Neuronal stem cell (in vitro differentiated cells): ENCODE measurements at places on chromosomes 2 and 18.

- DNase-seq, result no peak
These were observed 710.6 kb upstream of the ID2 start for GRCh38 chr2:7971248-7971647.

- DNase-seq, result no peak
These were observed 504.9 kb downstream of the ZEB2 start for GRCh38 chr2:144015036-144015435.

DNA sequence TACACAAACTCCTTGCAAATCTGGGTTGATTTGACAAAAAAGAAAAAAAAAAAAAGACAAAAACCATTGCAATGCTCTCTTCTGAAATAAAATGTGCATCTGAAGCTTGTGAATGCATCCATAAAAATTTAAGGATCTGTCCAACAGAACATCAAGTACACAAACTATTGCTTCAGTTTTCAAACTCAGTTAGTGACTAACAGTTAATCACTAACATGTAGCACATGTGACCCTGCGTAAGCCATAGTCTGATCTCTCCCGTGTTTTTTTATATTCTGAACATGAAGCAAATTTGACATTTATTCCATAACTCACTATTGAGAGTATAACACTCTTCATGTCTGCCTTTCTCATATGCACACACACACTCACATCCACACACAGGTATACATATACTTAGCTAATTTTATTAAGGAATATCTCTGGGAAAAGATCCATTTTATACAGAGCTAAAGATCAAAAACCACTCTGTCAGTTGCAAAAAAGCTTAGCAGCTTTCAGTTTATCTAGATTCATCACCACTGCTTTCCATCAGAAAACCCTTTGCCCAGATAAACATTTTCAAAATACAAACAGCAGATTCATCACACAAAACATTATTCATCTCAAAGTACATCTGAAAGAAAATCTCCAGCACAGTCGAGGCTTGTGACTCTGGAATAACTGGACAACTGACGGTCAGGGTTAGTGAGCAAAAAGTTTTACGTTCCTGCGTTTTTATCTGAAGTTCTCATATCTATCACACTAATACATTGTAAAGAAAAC, 1000.4 kb upstream of the ACVR2A start:
- DNase-seq, result no peak

- DNase-seq, result no peak
These were observed 148.1 kb downstream of the GALNT14 start for GRCh38 chr2:30990176-30990575.

DNA sequence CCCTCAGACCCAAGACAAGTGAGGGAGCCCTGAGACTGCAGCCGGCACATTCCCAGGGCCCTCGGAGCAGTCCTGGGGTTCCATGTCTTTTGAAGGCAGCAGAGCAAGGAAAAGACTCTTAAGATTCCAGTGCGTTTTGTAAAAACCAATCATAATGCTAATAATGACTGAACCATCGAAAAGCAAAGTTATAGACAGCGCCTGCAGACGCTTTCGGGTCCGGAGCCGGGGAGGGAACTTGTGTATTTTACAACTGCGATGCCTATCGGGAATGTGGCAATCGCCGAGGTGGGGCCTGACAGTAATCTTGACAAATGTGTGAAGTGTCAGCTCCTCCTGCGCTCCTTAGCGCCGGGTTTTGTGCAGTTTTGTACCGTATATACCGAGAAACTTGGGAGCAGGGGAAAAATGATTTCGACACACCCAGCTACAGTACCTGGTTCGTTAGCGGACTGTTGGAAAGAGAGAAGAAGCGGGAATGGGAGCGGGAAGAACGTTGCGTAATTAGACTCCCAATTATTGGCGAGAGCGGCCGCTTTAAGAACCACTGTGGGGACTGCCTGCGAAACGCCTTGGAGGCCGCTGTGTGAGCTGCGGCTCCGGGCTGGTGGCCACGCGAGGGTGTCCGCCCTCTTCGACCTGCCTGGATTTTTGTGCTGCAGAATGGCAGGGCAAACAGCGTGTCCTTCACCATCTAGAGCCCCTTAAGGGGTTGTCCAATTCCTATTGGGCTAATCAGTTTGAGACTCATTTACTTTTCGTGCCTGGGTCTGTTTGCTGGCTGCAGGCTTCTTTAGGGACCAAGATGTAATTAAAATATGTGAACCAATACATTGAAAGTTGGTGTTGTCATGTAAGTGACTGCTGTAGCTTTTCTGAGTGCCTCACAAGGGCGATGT, 2.4 kb downstream of the EPAS1 start:
- peak; percentile 41 for DNase-seq

DNA sequence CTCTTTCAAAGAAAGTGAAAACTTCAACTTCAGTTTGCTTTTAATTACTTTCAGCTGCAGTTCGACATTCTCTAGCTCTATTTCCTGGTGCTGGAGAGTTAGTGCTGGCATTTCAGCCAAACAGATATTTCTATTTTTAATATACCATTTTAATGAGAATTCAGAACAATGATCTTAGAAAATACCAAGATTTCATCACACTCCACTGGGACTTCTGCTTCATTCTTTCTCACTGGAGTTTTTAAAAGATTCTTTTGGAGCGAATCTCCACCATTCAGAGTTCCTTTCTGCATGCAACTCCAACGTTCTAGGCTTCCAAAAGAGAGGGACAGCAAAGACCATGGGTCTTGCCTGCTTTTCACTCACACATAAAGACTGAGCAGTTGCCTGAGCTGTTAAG, 94.2 kb downstream of the CABLES1 start:
- no peak for DNase-seq

DNA sequence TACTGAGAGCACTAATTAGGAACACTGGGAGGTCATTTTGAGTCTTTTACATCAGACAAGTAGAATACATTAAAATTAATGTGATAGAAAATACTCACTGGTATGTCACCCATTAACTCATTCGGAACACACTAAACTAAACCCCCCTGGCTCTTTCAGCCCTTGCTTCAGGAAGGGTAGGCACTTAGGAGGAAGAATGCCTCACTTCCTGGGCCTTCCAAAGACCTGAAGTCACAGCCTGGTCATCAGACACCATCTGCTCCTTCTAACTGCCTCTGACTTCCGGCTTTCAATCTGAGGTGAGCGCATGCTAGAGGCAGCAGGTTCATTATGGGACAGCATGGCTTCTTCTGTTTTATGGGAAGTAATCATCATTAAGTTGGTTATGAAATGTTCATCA, 451.4 kb downstream of the PID1 start:
- DNase-seq, result no peak

DNA sequence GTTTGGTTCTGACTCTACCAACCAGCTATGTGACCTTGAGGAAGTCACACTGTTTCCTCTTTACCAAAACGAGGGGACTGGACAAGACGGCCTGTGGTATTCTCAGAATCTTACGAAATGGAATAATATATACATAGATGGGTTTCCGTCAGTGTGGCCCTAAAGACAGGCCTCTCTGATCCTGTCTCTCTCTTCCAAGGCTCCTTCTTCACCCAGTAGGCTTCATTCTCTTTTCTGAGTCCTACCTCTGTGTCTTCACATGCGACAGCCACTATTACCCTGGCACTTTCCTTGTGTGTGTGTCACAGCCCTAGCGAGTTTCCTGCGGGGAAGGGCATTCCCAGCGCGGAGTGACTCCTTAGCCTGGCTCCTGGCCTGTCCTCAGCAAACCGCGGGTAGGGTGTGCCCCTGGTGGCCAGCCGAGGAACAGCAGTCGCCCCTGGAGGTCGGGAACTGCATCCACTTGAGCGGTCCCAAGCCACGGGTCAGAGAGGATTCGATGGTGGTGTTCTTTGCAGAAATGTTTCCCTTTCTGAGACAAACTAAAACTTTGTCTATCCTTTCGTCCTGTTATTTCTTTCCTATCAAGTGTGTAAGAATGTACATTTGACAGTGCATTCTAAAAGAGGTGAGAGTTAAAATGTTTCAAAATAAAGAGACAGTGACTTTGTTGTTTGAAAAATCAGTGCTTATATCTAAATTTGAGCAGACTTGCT, 63.3 kb downstream of the RAB31 start:
- peak; percentile 69 for DNase-seq

DNA sequence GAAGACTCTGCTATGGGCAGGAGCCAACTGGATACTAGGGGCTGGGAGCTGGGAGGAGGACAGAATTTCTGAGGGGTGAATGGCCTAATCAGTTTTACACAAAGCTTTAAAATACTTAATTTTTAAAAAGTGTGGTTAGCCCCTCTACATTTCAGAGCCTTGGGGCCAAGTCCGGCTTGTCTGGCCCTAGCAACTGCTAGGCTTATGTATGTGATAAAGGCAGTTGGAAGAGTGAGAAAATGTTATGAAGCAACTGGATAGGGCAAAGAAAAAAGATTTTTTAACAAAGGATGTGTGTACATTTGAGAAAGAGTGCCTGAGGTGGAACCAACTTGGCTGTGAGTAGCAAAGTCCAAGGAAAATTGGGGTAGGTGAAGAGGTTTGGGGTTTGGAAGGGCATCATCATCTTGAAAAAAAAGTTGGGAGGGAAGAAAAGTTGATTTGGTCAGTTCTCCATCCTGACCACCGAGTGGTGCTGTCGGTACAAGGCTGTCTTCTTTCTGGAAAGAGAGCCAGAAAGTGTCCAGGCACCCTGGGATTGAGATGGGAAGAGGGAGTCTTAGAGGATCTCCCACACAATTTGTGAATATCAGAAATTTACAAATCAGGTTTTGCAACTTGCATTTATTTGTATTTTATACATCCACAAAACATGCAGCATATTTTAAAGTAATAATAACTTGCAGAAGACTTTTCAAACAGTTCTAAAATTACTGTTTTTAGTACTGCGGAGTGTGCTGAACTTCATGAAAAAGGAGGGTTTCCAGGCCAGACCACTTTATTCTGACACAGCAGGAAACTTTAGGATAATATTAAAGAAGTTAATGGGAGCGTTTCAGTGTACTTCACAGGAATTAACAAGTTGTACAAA, 10.5 kb upstream of the CDK15 start:
- peak; percentile 41 for DNase-seq

DNA sequence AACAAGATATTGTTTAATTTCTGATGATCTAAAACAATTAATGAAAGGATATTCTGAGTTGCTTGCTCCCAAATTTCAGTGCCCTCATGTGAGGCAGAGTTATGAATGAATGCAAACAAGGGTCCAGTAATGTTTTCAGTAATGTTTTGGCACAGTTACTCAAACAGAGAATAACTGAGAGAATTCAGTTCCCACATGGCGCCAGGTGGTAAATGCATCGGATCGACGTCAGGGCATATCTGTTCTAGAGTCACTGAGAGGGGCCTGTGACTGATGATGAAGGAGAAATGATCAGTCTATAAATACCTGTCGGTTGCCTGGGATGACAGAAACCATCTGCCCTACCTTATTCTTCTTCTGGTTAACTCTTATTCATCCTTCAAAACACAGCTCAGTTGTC, 81.4 kb downstream of the KCNS3 start:
- no peak for DNase-seq

GRCh38 chr18:75937306-75937705, 509.8 kb upstream of the SMIM21 start:
- no peak for DNase-seq

DNA sequence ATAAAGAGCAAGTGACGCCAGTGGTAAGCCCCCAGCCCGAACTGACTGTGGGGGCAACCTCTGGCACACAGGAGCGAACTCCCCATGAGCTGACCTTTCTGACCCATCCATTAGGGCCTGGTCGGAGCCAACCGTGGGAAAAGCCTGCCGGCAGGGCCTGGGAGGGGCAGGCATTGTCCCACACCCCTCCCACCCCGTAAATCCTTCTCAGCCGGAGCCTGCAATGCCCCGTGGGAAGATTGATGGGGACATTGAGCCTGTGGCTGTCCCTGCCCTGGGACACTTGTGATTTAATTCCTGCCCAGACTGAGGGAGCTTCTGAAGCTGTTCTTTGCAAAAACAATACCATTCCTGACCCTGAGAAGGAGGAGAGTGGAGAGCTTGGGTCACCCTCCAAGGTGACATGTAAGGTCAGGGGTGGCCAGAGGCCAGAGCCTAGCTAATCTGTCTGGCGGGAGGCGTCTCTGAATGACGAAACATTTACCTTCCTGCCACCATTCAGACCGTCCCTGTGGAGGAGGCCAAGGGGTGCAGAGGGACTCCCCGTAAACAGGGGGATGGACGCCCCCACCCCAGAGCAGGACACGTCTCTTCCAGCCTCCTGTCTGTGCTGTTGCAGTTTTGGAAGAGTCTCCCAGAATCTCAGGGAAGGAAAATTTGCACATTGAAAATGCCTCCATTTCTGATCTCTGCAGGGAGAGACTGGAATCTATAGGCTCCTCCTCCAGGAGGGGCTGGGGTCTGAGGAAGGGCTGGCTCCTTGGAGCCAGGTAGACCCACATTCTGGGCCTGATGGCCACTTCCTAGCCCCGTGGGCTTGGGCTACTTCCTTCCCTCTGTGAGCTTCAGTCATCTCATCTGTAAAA, 51.2 kb upstream of the HS6ST1 start:
- peak; percentile 80 for DNase-seq

DNA sequence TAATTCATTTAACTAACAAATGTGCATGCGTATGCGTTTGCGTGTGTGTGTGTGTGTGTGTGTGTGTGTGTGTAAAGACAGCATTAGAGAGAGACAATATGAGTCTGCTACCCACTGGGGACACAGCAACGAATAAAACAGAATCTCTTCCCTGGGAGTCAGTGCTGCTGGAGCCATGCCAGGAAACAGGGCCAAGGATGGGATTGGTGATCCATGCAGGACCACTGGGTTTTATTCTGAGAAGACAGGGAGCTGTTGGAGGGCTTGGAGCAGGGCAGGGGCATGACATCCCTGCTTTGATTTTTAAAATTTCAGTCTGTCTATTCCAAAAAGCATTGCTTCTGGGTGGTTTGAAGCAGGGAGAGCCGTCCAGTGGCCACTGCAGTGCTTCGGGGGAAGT, 62.9 kb downstream of the PDCL3 start:
- DNase-seq, result no peak

DNA sequence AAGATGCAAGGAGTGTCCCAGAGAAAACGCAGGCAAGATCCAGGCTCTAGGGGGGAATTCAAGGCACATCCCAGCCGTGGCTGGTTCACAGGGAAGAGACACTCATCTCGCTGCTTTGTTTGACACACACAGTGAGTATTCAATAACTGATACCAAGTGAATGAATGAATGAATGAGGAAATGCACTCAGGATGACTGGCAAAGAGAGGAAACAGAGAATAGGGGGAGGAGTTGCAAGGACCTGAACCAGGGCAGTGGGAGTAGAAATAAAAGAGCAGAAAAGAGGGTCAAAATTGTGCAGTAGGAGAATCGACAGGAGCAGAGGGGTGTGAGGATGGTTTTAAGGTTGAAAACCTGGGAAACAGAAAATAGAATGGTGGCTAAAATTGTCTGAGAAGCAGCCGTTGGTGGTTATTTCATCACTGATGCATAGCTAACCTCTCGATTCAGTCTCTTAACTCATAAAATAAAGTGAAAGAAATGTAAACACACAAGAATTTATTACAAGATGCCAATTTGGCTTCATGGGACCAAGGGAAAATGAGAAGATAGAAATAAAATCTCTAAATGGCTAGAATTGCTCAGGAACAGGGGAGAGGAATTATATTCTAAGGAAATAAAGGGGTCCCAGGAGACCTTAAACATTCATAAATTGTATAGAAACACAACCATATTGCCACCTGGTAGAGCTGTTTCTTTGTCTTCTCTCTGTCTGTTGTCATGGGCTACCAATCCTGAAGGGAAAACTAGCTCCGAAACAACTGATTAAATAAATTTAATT, 63.9 kb upstream of the PHLPP1 start:
- DNase-seq, result no peak

- no peak for DNase-seq
These were observed 238.8 kb downstream of the IKZF2 start for GRCh38 chr2:212912445-212913103.
